Immature natural killer cell (primary cell): ENCODE measurements at places on chromosomes 13 and 19.

DNA sequence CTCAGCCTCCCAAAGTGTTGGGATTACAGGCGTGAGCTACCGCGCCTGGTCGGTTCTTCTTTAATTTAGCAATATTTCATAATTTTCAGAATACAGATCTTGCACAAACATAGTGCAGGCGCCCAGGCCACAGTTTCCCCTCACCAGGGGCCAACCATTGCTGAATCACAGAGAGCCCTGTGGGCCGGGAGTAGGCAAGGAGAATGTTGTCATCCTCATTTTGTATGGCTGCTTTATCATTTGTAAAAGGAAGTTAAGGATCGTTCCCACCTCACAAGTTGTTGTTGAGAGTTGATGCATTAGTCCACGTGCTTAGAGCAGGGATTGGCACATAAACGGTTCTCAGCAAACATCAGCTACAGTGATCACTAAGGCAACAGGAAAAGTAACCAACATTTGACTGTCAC, 30.2 kb downstream of the MEIS3 start:
- no peak for DNase-seq
- no peak overlapping the region for H3K27ac ChIP-seq
- H3K27me3 ChIP-seq, result no peaks in the 10 kb centered on the region
- H3K4me3 ChIP-seq, result no peak overlapping the region
- H3K4me1 ChIP-seq, result peaks cover 16% of the 10 kb centered on the region

- H3K27me3 ChIP-seq, result peaks cover 5% of the 10 kb centered on the region
- H3K27ac ChIP-seq, result no peak overlapping the region
- no peaks in the 10 kb centered on the region for H3K4me1 ChIP-seq
- no peak for DNase-seq
Observed at GRCh38 chr19:8635422-8635821, 5.0 kb downstream of the NFILZ start.

DNA sequence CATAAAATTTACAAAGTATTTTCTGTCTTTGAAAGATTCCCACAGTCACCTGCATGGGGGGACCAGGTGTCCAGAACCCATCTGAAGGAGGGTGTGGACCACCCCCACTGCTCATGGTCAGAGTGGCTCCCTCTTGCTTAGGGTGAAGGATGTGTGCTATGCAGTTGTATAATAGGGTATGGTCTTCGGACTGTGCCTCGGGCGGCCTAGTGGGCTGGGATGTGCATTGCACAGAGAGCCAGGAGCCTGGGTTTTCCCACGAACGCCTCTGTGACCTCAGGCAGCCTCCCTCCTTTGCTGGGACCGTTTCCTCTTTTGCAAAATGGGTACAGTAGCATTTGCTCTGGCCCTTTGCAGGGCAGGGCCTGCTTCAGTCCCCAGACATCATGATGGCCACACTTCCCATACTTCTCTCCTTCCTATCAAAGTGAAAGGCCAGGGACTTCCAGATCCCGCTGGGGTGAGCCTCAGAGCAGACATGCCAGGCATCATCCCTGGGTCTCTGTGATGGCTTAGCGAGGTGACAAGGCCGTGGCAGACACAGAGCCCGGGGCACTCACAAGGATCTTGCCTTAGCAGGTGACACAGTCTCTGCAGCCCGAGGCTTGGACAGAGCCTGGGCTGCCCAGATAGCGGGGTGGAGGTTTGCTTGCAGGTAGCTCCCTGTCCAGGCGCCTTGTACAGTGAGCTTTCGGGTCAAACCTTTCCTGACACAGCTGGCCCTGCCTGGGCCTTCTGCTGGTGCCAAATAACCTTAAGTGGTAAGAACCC, 59.4 kb upstream of the ZNF536 start:
- H3K4me1 ChIP-seq, result no peaks in the 10 kb centered on the region
- H3K27ac ChIP-seq, result no peak overlapping the region

DNA sequence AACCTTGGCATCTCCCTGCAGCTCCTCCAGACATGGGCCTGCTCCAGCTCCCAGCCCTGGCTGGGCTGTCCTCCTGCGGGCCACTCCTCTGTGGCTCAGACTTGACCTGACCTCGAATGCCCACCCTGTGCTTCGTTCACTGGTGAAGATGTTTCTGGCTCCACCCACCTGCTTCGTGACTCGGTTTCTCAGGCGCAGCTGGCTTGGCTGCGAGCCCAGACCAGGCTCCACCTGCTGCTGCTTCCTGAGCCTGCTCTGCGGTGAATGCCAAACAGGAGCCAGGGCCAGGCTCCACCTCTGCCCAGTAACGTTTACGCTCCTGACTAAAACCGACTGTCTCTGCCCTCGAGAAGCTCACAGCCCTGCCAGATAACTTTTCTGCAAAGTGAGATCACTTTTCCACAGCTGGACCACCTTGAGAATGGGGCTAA, 8.9 kb upstream of the RSPH6A start:
- DNase-seq, result no peak
- H3K27ac ChIP-seq, result no peak overlapping the region
- H3K36me3 ChIP-seq, result peaks cover 13% of the 10 kb centered on the region

DNA sequence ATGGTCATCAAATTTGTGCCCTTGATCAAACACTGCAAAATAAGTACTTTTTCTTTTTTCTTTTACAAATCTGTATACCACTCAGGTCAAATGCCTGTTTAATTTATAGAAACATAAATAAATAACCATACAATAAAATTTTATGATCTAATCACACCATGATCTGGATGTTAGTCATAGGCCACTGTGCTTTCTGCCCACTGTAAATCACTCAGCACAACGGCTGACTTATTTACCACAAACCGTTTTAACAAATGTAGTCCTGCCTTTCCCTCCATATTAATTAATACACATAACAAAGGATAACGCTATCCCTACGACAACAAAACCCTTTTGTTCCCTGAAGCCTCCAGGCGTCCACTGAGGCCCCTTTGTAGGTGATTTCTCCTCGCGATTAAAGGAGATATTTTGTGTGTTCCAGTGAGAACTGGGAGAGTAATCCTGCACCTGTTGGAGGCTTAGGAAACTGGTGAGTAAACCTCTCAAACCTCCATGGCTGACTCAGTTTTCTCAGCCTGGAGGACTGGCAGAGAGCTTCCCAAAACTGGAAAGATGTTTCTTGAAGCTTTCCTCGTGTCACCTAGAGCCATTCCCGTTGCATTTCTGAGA, 477.1 kb upstream of the SGCG start:
- H3K4me1 ChIP-seq, result no peaks in the 10 kb centered on the region
- H3K4me3 ChIP-seq, result no peak overlapping the region
- H3K27ac ChIP-seq, result no peak overlapping the region
- H3K36me3 ChIP-seq, result no peaks in the 10 kb centered on the region

DNA sequence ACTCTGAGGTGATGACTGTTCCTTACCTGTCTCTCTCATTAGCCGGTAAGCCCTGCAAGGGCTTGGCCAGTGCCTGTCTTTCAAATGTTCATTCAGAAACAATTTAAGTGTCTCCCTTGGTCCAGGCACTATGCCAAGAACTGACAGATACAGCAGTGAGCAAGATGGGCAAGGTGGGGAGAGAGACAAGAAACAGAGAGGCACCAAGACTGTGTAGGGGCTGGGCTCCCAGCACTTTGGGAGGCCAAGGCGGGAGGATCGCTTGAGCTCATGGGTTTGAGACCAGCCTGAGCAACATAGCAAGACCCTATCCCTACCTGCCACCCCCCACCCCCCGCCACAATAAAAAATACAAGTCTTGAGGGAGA, 1.3 kb upstream of the CCNE1 start:
- no peak for DNase-seq
- H3K27me3 ChIP-seq, result peaks cover 13% of the 10 kb centered on the region
- H3K27ac ChIP-seq, result peak overlapping the region; percentile 86
- no peaks in the 10 kb centered on the region for H3K36me3 ChIP-seq
- H3K4me1 ChIP-seq, result peaks cover 10% of the 10 kb centered on the region
- H3K4me3 ChIP-seq, result peak overlapping the region; percentile 75

- no peak for DNase-seq
- H3K4me1 ChIP-seq, result peaks cover 3% of the 10 kb centered on the region
- H3K36me3 ChIP-seq, result no peaks in the 10 kb centered on the region
- H3K27me3 ChIP-seq, result no peaks in the 10 kb centered on the region
Observed at GRCh38 chr13:108897955-108898354, 268.5 kb downstream of the MYO16 start.

DNA sequence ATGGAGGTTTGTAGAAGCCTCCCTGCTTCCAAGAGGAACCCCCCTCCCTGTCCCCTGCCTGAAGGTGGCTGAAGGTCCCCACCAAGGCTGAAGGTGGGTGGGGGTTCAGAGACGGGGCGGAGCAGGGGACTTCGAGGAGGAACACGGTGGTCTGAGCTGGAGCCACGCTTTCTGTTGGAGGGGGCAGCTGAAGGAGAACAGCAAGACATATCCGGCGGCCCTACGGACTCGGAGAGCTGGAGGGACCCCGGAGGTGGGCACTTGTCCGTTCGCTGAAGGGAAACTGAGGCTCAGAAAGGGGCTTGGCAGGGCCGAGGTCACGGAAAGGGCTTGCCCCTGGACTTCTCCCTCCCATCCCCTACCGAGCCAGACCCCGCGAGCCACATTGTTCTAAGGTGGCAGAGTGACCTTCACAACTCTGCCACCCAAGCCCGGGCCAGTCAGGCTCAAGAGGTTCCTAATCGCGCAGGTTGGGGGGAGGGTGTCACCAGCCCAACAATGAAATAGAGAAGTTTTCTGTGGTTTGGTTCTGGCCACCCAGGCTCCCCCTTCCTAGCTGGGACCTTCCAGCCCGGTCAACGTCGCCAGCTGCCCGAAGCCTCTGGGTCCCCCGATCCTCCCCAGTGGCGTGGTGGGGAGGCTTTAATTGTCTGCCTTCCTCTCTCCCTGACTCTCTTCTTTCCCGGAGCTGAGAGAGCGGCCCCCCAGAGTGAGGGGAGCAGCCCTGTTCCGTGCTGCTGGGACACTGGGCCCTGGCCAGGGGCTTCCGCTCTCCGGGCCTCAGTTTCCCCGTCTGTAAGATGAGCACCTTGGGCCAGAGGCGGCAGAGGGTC, 15.5 kb upstream of the KCNN1 start:
- H3K27ac ChIP-seq, result peak overlapping the region; percentile 87
- H3K36me3 ChIP-seq, result no peaks in the 10 kb centered on the region
- H3K27me3 ChIP-seq, result peaks cover 43% of the 10 kb centered on the region

GRCh38 chr13:27006519-27007161, 165.0 kb downstream of the USP12 start:
- DNase-seq, result no peak
- peaks cover 5% of the 10 kb centered on the region for H3K27me3 ChIP-seq
- H3K4me3 ChIP-seq, result no peak overlapping the region
- no peaks in the 10 kb centered on the region for H3K36me3 ChIP-seq
- no peaks in the 10 kb centered on the region for H3K4me1 ChIP-seq

DNA sequence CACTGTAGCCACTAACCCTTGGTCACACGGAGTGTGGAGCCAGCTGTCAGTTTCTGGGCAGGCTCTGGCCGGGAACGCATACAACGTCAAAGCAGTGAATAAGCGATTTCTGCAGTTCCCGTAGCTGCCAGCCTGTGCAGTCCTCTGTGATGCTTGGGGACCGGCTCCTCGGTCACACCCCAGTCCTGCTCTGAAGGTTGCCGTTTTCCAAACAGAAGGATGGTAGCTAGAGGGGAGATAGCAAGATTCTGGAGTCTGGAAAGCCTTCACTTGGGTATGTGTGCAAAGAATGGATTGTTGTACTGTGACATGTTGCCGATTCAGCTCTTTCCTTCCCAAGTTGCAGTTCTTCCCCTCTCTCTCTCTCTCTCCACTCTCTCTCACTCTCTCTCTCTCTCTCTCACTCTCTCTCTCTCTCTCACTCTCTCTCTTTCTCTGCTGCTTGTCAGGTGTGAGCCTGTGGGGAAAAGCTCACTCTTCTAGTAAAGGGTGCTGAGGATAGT, 38.7 kb upstream of the C1QTNF9 start:
- peaks cover 7% of the 10 kb centered on the region for H3K36me3 ChIP-seq
- peak overlapping the region; percentile 89 for H3K4me3 ChIP-seq
- peaks cover 96% of the 10 kb centered on the region for H3K4me1 ChIP-seq
- peaks cover 36% of the 10 kb centered on the region for H3K27me3 ChIP-seq
- DNase-seq, result peak; percentile 74
- peak overlapping the region; percentile 94 for H3K27ac ChIP-seq

DNA sequence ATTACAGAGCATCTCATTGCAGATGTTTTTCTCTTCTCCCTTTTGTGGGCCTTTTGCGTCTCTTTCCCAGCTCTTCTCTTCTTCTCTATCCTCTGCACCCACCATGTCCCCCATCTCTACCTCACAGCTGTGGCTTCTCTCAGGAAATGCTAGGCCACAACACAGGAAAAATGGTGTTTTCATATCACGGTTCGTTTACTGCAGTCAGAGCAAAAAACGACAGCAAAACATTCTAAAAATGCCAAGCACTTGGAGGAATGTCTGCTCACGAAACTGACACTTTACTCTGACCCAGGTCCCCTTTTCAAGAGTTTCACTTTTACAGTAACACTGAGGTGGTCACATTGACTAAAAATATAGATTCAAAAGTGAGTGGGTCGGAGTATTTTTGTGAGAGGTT, 152.2 kb downstream of the DCT start:
- H3K27me3 ChIP-seq, result no peaks in the 10 kb centered on the region
- H3K4me1 ChIP-seq, result peaks cover 84% of the 10 kb centered on the region
- peak; percentile 27 for DNase-seq
- peaks cover 4% of the 10 kb centered on the region for H3K36me3 ChIP-seq
- peak overlapping the region; percentile 76 for H3K4me3 ChIP-seq

- peaks cover 4% of the 10 kb centered on the region for H3K36me3 ChIP-seq
- no peak for DNase-seq
- H3K27ac ChIP-seq, result no peak overlapping the region
- H3K4me3 ChIP-seq, result no peak overlapping the region
Observed at GRCh38 chr13:100517135-100517534, 71.5 kb downstream of the GGACT start.

- H3K27me3 ChIP-seq, result no peaks in the 10 kb centered on the region
- peaks cover 58% of the 10 kb centered on the region for H3K4me1 ChIP-seq
- H3K36me3 ChIP-seq, result no peaks in the 10 kb centered on the region
Observed at GRCh38 chr13:97256343-97256783, 34.2 kb downstream of the MBNL2 start.

- DNase-seq, result no peak
- no peak overlapping the region for H3K27ac ChIP-seq
- no peaks in the 10 kb centered on the region for H3K27me3 ChIP-seq
- H3K4me1 ChIP-seq, result no peaks in the 10 kb centered on the region
- no peak overlapping the region for H3K4me3 ChIP-seq
Observed at GRCh38 chr13:34430294-34430693, 511.8 kb upstream of the NBEA start.

GRCh38 chr13:39321574-39321973, 281.4 kb downstream of the LHFPL6 start:
- H3K4me3 ChIP-seq, result no peak overlapping the region
- H3K27me3 ChIP-seq, result no peaks in the 10 kb centered on the region
- no peaks in the 10 kb centered on the region for H3K4me1 ChIP-seq
- no peak for DNase-seq
- H3K27ac ChIP-seq, result no peak overlapping the region
- H3K36me3 ChIP-seq, result no peaks in the 10 kb centered on the region

DNA sequence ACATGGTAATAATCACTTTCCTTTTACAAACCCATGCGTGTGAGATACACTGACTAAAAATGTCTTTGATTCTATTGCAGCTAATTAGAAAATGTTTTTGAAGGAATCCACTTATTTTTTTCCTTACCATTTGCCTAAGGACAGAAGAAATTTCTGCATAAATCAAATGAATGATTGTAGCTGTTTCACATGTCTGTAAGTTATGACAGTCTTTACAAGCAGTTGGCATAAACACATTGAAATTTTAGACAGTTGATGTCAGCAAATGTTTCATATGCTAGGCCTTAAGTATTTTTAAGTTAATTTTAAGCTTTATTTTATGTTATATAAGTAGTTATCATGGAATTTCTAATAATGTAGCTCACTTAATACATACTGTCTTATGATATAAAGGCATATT, 598.4 kb upstream of the SLITRK6 start:
- no peak overlapping the region for H3K4me3 ChIP-seq
- no peak for DNase-seq
- H3K4me1 ChIP-seq, result no peaks in the 10 kb centered on the region
- H3K27ac ChIP-seq, result no peak overlapping the region
- no peaks in the 10 kb centered on the region for H3K27me3 ChIP-seq

GRCh38 chr19:3496392-3497273, 3.8 kb downstream of the DOHH start:
- peaks cover 19% of the 10 kb centered on the region for H3K27me3 ChIP-seq
- H3K27ac ChIP-seq, result no peak overlapping the region
- no peaks in the 10 kb centered on the region for H3K36me3 ChIP-seq
- no peak overlapping the region for H3K4me3 ChIP-seq
- H3K4me1 ChIP-seq, result peaks cover 27% of the 10 kb centered on the region
